ENCODE measurements at places on chromosomes 5 and 9.

- DNase-seq = no peak
Measured at GRCh38 chr5:50501491-50502228, 60.6 kb upstream of the EMB start.

DNA sequence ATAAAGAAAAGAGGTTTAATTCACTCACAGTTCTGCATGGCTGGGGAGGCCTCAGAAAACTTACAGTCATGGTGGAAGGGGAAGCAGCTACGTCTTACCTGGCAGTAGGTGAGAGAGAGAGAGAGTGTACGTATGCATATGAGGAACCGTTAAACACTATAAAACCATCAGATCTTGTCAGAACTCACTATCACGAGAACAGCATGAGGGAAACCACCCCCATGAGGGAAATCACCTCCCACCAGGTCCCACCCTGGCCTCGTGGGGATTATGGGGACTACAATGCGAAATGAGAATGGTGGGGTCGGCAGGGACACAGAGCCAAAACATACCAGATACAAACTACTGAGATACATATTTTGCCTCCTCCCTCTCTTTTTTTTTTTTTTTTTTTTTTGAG is 10.8 kb upstream of the FER start:
- no peak for DNase-seq

DNA sequence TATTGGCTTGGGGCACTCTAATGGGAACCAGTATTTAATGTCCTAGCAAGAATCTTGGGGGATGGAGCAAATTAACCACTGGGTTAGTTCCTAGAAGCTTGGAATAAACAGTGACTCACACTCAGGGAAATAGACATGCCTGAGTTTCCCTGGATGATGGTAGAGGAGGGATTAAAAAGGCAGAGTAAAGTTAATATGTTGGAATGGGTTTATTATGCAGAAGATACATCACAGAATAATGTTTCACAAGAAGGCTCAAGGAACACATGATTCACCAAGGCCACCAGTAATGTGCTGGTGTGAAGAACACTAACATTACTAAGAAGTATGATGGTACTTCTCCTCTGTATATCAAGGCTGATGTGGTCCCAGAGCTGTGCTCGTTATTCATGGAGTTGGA is 752.9 kb upstream of the SEMA6A start:
- DNase-seq = no peak

- DNase-seq = no peak
Measured at GRCh38 chr9:38744484-38744883, 24.6 kb upstream of the FAM240B start.

DNA sequence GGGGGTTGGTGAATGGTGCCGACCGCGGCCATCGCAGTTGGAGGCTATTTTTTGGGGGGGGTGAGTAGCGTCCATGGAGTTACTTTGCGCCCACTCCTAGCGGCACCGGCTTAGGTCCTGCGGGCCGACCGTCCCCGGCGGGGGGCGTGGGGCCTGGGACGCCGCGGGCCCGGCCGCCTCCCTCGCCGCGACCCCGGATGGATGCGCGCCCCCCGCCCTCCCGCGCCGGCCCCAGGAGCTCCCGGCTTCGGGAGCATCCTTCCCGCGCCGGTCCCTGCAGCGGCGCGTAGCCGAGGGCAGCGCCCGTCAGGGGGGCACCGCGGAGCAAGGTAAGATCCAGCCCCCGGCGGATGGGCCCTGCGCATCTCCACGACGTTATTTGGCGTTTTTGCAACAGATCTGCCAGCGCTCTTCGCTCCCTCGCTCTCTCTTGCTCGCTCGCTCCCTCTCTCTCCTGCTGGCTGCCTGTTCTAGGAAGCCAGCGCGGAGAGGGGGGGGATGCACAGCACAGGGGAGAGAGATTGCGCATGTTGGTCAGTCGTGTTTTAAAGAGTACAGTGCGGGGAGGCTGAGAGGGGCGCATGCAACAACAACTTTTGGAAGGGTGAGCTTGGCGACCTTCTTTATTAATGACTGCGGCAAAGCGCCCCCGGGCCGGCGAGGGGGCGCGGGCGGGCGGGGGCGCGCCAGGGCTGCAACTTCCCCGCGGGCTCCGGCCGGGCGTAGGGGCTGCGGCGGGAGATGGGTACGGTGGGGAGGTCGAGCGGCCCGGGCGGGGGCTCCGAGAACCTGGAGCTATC is 413 bp downstream of the JADE2 start:
- DNase-seq = peak; percentile 61

DNA sequence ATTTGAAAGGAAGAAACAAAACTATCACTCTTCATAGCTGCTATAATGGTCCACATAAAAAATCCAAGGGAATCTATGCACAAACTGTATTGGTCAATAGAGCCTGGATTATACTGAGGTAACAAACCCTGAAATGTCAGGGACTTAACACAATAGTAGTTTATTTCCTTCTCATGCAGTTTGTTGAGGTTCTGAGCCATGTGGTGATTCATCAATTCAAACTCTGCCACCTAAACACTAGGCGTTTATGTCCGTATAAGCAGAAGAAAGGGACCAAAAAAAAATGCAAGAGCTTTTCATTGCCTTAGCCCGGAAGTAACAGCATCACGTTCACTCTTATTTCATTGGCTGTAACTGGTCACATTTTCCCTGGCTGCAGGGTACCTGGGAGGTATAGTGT is 464.7 kb downstream of the ZSWIM6 start:
- no peak for DNase-seq
